Stimulated activated CD4-positive, alpha-beta T cell treated with anti-CD3 and anti-CD28 coated beads, Interleukin-15, amount 100 ng/mL, for 1 hour (primary cell): ENCODE measurements at places on chromosomes 1 and 21.

- DNase-seq: no peak
These were observed 7.7 kb downstream of the ADAMTS1 start for GRCh38 chr21:26837539-26837938.

GRCh38 chr1:211616231-211616964 is 37.4 kb upstream of the SLC30A1 start:
- DNase-seq: no peak

GRCh38 chr1:75129660-75129982 is 4.6 kb upstream of the LHX8 start:
- no peak for DNase-seq

- DNase-seq: no peak
These were observed 72.0 kb downstream of the VCAM1 start for GRCh38 chr1:100791586-100791985.

GRCh38 chr1:112689842-112690237 is 15.4 kb downstream of the MOV10 start:
- DNase-seq: no peak

- no peak for DNase-seq
These were observed 325.8 kb downstream of the PTBP2 start for GRCh38 chr1:97047421-97047793.

DNA sequence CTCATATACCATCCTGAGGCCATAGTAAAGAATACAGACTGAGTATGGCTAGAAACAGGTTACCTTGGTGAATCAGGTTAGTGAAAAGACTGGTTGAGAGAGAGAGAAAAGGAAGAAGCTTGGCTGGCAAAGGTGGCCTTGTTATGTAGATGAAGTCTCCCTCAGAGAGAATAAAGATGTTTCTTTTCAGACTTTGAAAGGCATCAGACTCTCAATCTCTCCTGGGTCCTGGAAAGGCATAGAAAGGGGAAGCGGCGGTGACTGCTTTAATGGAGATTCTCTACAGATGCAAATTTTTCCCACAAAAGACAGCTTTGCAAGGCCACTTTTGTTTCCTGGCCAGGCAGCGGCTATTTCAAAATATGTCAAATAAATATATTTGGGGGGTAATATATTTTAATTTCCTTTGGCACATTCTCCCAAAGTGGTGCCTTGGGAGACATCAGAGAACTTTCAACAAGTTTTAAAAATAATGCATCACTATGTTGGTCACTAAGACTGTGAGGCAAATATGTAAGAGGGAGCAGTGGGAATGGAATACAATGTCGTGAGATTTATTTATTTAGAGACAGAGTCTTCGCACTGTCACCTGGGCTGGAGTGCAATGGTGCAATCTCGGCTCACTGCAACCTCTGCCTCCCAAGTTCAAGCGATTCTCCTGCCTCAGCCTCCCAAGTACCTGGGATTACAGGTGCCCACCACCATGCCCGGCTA is 46.1 kb downstream of the NPHS2 start:
- DNase-seq: no peak

DNA sequence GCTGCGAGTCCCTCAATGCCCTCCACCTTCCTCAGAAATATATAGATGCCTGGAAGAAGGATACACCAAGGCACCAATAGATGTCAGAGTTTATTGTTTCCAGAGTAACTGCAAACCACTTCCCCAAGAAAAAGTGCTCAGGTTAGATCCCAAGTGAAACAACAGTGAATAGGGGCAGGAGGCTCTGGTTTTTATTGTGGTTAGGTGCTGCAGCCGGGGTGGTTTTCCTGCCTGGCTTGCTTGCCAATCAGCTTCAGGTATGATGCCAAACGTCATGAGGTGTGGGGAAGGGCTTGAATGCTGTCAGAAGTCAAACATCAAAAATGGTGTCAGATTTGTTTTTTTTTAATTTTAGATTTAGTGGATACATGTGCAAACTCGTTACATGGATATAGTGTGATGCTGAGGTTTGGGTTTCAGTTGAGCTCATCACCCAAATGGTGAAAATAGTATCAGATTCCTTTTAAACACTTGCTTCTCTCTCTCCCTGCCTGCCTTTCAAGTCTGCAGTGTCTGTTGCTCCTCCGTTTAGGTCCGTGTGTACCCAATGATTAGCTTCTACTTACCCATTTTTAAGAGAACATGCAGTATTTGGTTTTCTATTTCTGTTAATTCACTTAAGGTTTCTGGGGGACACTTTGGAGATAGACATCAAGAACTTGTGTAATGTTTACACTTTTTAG is 1317.0 kb downstream of the MRPL39 start:
- DNase-seq: no peak

GRCh38 chr1:156203331-156203730 is 9.4 kb downstream of the SLC25A44 start:
- no peak for DNase-seq

DNA sequence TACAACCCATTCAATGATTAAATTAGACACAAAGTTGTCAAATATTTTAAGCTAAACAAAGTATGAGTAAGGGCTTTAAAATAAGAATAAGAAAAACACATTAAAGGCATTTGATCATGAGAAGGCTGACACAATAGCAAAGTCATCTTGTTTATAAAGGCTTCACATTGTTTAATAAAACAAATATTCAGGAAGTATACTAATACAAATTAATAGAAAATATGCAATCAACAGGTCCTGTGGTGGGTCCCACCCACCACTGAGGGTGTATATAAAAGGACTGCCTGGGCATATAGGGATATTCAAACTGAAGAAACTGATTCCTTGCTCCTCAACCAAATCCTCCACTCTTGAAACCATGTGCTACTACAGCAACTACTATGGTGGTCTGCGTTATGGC is at the start of gene KRTAP20-2:
TSS of gene KRTAP20-2 (plus strand) at position 301 of the 400 bp plus-strand sequence. CDS start at position 359, 58 bp downstream.
- no peak for DNase-seq

DNA sequence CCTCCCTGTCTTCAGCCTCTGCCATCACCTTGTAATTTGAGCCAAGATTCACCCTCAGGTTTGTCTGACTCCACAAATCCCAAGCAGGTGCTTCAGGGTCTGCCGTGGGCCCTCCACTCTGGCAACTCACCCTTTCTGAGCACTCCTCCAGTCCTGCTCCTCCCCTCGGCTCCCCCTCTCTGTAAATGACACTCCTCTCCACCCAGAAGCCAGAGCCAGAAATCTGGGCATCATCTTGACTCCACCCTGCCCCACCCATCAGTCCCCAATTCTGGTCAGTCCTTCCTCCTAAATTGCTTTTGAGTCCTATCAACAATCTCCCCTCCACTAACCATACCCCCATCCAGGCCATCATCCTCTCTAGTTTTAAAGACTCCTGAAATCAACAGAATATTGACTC is 40.5 kb downstream of the RCSD1 start:
- no peak for DNase-seq

- no peak for DNase-seq
These were observed 110.6 kb downstream of the HS2ST1 start for GRCh38 chr1:87024936-87025540.

- peak; percentile 30 for DNase-seq
These were observed 6.9 kb upstream of the IL22RA1 start for GRCh38 chr1:24149866-24150233.

- no peak for DNase-seq
These were observed 21.5 kb downstream of the CDC73 start for GRCh38 chr1:193143285-193143684.

- DNase-seq: no peak
These were observed 97.7 kb upstream of the GREM2 start for GRCh38 chr1:240709676-240710075.

DNA sequence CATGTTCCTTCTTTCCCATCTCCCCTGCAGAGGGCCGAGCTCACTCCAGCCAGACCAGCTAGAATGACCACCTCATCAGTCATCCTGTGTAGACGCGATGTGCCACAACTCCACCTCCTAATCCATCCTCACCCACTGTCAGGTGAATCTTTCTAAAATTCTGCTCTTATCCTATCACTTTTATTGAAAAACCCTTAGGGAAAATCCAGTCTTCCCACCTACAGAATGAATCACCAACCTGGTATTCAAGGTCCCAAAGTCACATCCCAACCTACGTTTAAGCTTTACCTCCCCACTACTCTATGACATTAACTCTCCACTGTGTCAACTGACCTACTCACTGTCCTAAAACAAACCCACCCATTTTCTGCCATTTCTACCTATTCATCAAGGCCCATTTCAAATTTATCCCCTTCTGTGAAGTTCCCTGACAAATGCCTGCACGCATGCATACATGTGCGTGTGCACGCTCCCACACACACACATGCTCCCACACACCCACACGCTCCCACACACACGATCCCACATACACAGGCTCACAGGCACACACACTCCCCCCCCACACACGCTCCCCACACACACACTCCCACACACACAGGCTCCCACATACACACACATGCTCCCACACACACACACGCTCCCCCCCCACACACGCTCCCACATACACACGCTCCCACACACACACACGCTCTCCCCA is 27.7 kb downstream of the HSF2BP start:
- no peak for DNase-seq

GRCh38 chr1:93816970-93817678 is 61.9 kb downstream of the DNTTIP2 start:
- DNase-seq: no peak

DNA sequence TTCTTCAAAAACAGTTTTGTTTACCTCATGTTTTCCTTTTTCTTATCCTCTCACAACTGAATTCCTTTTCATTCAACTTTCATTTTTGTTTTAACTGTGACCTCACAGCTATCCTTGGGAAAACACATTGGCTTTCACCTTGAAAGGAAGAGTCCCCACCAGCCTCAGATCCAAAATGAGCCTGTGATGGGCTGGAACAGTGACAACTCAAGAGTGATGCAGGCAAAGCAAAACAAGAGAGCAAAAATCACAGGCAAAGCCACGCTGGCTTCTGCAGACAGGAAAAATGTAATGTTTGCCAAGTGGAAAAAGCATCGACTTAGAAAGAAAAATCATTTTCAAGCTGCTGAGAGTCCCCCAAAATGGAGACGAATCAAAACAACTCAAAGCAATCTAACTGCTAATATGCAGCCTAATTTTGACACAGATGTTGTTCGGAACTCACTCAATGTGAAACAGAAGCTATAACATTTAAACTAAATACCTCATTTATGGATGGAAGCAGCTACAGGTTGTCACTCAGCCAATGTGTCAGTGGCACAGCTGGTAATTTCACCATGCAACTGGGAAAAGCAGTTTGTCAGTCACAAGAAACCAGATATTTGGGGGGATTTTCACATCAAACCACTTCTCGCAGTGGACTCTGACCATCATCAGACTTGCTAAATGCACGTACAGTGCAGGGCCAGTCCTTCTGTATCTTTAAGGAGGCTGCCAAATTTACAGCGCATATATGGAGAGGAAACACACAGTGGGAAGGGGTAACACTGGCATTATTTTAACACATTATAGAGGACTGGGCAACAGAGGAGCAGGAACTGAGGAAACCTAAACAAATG is 50.7 kb downstream of the ALG14 start:
- no peak for DNase-seq

DNA sequence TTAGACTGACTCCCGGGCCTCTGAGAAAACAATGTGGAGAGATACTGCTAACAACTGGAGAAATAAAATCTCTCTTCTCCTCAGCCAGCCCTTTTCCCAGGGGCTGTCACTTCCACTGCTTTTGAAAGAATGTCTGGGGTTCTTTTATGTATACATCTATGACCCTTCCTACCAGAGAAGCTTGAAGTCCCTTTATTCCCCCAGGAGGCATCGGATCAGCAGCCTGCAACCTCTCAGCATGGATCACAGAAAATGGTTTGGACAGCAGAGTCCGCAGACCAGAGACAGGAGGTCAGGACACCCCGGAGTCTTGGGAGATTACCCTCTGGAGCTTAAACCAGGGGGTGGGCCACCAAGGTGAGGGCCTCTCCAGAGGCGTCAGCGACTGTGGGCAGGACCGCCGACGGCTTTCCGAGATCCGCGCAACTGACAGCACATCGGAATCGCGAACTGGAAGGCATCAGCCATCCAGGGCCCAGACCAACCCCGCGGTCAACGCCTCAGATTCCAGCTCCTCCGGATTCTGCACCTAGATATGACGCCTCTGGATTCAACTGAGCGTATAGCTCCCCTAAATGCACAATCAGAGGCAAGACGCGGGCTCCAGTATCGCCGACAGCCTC is 1.0 kb downstream of the EPHA10 start:
- no peak for DNase-seq

DNA sequence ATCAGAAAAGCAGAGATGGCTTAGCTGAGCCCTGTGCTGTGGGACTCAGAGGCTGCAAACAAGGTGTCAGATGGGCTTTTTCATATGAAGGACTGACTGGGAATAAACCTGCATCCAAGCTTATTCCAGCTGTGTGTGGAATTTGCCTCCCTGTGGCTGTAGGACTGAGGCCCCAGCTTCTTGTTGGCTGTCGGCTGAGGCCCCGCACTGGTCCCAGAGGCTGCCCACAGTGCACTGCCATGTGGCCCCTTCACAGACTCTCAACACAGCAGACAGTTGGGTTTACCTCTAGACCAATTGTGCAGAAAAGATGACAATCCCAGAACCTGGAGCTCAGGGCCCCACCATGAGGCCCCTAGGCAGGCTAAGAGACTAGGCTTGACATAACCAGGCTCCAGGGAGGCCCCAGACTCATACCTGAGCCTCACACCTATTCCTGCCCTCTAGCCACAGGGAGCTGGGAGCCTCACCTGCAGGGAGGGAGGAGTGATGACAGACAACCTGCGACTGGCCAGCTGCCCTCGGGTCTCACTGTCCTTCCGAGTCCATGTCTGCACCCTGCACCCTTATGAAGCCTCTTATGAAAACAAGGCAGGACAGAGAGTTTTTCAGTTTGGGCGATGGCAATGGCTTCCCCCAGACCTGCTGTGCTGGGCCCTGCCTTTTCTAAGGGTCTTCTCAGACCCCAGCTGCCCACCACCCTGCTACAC is 615.5 kb downstream of the NPHP4 start:
- no peak for DNase-seq

DNA sequence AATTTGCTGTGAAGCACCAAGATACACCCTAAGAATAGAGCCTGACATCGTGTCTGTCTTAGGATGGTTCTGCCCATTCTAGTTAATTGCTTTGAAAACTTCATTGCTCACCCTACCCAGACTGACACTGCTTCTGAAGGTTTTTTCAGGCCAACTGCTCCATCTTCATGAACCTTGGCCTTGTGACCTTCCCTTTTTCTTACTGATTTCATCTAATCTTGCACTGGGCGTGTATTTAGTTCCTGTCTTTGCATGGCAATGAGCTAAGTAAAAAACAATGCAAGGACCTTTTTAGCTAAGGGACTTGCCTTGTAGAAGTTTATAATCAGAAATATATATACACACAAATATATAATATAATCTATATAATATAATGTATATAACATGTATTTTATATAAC is 108.0 kb downstream of the PBX1 start:
- no peak for DNase-seq

GRCh38 chr1:206476591-206476990 is 6.3 kb downstream of the IKBKE start:
- no peak for DNase-seq

- DNase-seq: no peak
These were observed 41.5 kb downstream of the DTL start for GRCh38 chr1:212077028-212077427.

- no peak for DNase-seq
These were observed 338.3 kb downstream of the SIPA1L2 start for GRCh38 chr1:232291681-232292080.

GRCh38 chr1:24302209-24302611 is 16.9 kb upstream of the GRHL3 start:
- DNase-seq: no peak
